ENCODE measurements at places on chromosomes 13 and 19.

GRCh38 chr13:48066310-48066989 lies 28.5 kb downstream of the MED4 start:
- DNase-seq: no peak

GRCh38 chr19:28185646-28186045 lies 1027.3 kb downstream of the UQCRFS1 start:
- DNase-seq: no peak

- peak; percentile 82 for DNase-seq
Measured at GRCh38 chr19:12833738-12834565, 427 bp downstream of the RTBDN start.

DNA sequence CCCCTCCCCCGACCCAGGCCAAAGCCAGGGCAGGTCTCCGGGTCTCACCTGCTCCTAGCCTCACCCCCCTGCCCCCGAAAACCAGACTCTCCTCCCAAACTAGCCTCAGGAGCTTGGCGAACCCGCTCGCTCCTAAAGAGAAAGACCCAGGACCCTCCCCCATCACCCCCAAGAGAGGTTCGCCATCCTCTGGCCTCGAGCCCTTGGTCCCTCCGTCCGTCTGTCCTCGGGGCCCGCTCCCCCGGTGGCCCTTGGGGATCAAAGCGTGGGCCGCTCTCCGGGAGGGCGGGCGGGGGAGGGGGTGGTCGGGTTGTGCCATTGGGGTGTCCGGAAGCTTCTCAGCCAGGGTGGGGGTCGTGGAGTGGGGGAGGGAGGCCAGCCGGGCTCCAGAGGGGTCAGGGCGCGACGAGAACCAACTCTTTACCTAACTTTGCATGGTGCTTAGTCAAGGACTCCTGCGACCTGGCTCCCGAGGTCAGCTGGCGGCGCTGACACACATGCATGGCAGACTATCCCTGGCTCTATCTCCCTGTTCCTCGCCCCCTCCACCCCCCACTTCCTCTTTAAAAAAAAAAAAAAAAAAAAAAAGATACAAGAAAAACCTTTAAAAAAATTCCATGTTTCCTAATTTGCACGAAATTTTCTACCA lies 15.6 kb downstream of the SMIM24 start:
- no peak for DNase-seq

GRCh38 chr19:40599331-40599901 lies 1.8 kb upstream of the LTBP4 start:
- DNase-seq: no peak

GRCh38 chr13:75371203-75371602 lies 110.8 kb downstream of the TBC1D4 start:
- DNase-seq: no peak

- DNase-seq: no peak
Measured at GRCh38 chr19:5935473-5936291, 21.6 kb downstream of the CAPS start.

DNA sequence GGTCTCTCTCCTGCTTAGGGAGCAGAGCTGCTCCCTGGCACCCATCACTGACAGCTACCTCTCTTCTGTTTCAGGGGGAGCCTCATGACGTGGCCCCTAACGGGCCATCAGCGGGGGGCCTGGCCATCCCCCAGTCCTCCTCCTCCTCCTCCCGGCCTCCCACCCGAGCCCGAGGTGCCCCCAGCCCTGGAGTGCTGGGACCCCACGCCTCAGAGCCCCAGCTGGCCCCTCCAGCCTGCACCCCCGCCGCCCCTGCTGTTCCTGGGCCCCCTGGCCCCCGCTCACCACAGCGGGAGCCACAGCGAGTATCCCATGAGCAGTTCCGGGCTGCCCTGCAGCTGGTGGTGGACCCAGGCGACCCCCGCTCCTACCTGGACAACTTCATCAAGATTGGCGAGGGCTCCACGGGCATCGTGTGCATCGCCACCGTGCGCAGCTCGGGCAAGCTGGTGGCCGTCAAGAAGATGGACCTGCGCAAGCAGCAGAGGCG lies 23.2 kb upstream of the NCCRP1 start:
- no peak for DNase-seq

DNA sequence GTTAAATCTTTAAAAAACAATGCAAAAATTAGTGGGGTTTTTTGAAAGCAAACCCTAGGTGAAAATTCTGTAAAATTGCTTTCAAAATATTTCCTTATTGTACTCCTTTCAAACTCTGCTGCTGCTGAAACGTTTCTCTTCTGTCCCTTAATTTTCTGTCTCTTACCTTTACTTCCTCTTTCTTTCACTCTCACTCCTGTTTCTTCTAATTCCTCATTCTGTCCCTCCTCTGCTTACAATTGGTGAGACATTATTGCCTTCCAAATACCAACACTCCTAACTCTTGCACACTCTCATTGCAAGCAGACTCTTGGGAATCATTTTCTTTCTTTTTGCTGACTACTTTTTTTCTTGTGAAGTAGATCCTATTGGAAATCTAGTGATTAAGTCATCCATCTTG lies 685.6 kb upstream of the SLITRK1 start:
- DNase-seq: no peak

- DNase-seq: no peak
Measured at GRCh38 chr13:29008296-29008695, 188.2 kb downstream of the MTUS2 start.

- peak; percentile 34 for DNase-seq
Measured at GRCh38 chr13:25046985-25047511, 48.9 kb upstream of the PABPC3 start.

- no peak for DNase-seq
Measured at GRCh38 chr19:47375694-47376588, 26.8 kb downstream of the DHX34 start.

GRCh38 chr13:96020155-96020575 lies 33.0 kb downstream of the UGGT2 start:
- DNase-seq: peak; percentile 52

- DNase-seq: no peak
Measured at GRCh38 chr13:77730572-77730971, 33.1 kb downstream of the SLAIN1 start.

DNA sequence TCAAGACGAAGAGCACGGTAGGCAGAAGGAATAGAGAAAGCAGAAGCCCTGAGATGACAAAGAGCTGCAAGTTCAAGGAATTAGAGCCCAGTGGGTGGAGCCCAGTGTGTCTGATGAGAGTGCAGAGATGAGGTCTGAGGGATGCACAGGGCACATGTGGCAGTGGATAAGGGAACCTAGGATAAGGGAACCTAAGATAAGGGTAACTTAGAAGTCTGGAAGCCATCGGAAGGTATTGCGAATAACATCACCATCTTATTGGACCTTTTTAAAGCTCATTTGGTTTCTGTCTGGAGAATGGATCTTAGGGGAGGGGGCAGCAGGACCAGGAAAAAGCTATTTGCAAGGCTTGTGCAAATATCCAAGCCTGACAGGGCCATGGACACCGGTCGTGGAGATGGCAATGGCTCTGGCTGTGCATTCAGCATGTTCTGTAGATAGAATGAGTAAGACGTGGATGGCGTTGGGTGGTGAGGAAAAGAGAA lies 1.3 kb downstream of the FPR3 start:
- no peak for DNase-seq

- no peak for DNase-seq
Measured at GRCh38 chr13:35810321-35810720, 320.9 kb downstream of the DCLK1 start.

DNA sequence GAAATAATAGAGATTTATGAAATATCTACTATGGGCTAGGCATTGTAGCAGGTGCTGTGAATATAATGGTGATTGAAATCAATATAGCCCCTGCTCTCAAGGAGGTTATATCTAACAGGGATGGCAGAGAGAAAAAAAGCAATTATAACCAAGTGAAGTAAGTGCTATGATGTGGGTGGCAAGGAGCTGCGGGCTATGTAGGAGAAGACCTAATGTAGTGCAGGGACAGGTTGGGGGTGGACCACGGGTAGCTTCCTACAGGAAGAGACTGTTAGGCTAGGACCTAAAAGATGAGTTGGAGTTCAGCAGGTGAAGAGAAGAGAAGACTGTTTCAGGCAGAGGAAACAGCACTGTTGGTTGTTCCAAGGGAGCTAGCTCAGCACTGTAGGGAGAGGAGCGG lies 311.0 kb downstream of the KCNRG start:
- no peak for DNase-seq

DNA sequence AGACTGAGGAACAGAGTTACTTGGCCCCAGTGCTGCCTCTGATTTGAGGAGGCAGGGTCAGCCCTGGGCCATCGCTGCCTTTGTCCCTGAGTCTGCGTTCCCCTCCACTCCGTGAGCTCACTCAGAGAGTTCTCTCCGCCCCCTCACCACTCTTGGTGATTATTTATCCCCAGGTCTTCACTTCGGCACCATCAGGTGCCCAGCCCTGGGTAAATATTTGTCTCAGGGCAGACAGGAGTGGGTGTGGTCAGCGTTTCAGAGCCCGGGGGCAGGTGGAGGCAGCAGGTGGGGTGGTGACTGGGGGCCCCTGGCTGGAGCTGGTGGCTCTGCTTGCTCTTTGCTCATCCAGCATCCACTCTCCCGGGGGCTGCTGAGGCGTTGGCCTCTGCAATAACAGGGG lies 20.6 kb downstream of the PPP1R37 start:
- no peak for DNase-seq

DNA sequence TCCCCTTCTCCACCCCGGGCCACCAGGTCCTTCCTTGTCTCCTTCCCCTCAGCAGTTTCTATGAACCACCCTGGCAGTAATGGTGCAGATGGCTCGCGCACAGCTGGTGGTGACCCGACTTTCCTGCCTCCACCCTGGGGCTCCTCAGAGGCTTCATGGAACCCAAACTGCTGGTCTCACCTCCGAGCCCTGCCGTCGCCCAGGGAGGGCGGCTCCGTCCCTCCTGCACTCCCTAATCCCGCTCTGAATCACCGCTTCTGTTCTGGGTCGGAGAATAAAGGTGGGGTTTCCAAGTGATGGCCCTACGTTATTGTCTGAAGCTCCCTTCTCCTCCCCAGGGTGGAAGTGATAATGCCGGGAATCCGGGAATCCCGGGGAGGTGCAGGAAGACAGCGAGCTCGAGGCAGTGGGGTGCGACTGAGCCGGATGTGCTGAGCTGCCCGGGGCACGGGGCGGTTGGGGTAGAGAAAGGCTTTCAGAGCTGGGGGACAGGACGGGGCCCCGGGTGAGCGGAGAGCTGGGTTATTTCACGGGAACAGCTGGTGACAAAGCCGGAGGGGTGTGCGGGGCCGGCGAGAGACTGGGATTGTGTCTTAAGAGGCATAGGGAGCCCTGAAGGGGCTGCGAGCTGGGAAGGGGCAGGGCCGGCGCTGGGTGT lies 711 bp downstream of the FUT2 start:
- DNase-seq: no peak

GRCh38 chr13:70856711-70857110 lies 748.5 kb upstream of the KLHL1 start:
- DNase-seq: no peak

GRCh38 chr13:35947315-35947714 lies 183.9 kb downstream of the DCLK1 start:
- no peak for DNase-seq

GRCh38 chr13:23752111-23753001 lies 136.8 kb downstream of the MIPEP start:
- peak; percentile 41 for DNase-seq

GRCh38 chr13:55566334-55566733 lies 1574.4 kb upstream of the PRR20A start:
- peak; percentile 5 for DNase-seq

DNA sequence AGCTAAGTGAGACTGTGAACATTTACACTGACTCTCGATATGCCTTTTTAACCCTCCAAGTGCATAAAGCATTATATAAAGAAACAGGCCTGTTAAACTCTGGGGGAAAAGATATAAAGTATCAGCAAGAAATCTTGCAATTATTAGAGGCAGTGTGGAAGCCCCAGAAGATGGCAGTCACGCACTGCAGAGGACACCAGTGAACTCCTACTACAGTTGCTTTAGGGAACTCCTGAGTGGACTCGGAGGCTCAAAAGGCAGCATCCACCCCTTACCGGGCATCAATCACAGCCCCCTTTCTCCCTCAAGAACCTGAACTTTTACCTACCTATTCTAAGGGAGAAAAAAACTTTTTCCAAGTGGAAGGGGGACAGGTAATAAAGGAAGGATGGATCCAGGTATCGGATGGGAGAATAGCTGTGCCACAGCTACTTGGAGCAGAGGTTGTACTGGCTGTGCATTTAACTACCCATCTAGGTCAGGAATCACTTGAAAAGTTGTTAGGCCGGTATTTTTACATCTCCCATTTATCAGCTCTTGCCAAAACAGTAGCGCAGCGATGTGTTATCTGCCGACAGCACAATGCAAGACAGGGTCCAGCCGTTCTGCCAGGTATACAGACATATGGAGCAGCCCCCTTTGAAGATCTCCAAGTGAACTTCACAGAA lies 80.1 kb downstream of the ZNF486 start:
- no peak for DNase-seq

DNA sequence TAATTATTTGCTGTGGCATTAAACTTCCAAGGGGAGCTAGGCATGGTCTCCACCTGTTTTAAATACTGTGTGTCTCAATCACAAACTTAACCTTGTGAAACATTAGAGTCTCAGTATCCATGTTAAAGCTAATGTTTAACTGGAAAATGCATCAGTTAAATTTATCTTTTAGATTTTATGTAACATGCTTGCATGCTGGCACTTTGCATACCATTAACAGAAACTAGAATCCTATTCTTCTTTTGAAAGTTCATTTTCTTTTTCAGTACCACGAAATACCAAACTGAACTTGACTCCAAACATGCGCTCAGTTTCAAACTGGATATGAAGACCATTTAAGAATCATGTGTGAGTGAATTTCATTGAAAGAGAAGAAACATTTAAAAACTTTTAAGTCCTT lies 328.9 kb upstream of the SLC10A2 start:
- DNase-seq: no peak

GRCh38 chr13:68784275-68784674 lies 1323.4 kb upstream of the ATXN8OS start:
- no peak for DNase-seq

- DNase-seq: peak; percentile 61
Measured at GRCh38 chr13:23159205-23159759, 21.5 kb upstream of the SGCG start.

- no peak for DNase-seq
Measured at GRCh38 chr19:8577741-8578140, 499 bp upstream of the MYO1F start.

DNA sequence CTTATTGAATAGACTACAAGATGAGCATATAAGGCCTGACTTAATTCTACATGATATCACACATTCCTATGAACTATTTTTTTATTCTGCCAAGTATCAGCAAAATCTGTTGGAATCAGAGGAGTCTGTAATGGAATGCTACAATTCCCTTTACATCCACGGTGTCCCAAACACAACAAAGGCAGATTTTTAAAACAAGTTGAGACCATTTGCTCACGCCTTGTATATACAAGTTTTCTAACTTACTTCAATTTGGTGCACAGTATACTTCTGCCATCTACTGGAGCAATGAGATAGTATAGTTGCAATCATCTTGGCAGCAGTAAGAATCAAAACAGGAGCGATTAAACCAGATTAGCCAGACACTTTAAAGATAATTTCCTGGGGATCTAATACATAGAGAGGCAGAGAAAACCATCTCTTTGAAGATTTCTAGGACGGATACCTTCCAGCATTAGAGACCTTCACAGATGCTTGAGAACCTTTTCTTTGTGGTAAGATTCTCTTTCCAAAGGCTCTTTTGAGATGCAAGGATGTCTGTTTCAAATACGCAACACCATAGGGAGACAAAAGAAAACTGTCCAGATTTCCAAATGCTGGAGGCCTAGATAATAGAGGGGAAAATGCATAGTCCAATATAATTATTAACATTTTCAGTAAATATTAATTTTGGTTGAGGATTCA lies 302.0 kb upstream of the MIR17HG start:
- peak; percentile 4 for DNase-seq

- DNase-seq: no peak
Measured at GRCh38 chr19:35049456-35049855, 7.9 kb downstream of the HPN start.
